Natural killer cell treated with Interleukin-12 subunit alpha and Interleukin-12 subunit beta and Interleukin-15 and Interleukin-18, amount 100 ng/mL, for 72 hours (primary cell): ENCODE measurements at places on chromosomes 3 and 15.

GRCh38 chr3:1531981-1532380 is 439.2 kb downstream of the CNTN6 start:
- DNase-seq: no peak

DNA sequence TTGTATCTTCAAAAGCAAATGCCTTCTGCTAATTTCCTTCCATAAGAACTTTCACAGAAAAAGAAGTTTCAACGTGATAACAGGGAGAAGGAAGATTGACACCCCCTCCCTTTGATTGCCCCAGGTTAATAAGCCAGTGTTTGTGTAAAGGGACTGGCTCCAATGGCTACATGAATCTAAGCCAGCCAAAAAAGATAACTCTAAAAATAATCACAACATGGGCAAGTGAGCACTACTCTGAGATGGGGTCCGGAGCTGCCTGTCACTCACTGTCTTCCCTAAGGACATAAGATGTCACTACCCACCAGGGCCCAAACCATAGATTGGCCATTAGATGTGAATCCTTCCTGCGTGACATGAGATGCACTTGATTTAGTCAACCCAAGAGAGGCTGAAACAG is 17.6 kb upstream of the ST8SIA2 start:
- DNase-seq: no peak

GRCh38 chr3:145900056-145900829 is 260.7 kb downstream of the PLOD2 start:
- DNase-seq: no peak

DNA sequence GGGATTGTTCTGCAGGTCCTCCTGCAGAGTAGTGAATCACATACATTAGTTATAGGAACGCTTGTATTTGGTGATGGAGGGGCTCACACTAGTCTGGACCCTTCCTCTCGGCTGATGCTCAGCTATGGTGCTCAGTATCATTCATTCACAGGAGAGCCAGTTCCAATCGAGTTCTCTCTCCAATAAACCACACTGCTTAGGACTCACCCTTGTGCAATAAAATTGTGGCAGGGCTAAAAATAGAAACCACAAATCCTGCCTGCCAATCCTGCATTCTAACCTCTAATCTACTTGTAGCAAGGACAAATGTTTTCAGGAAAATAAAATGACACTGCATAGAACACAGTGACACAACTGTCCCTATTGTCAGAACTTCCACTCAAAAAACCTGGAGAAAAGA is 138.4 kb upstream of the TBL1XR1 start:
- DNase-seq: no peak

GRCh38 chr15:50009634-50010033 is 109.4 kb downstream of the ATP8B4 start:
- DNase-seq: no peak

GRCh38 chr3:187209491-187209890 is 12.2 kb downstream of the RTP1 start:
- no peak for DNase-seq

DNA sequence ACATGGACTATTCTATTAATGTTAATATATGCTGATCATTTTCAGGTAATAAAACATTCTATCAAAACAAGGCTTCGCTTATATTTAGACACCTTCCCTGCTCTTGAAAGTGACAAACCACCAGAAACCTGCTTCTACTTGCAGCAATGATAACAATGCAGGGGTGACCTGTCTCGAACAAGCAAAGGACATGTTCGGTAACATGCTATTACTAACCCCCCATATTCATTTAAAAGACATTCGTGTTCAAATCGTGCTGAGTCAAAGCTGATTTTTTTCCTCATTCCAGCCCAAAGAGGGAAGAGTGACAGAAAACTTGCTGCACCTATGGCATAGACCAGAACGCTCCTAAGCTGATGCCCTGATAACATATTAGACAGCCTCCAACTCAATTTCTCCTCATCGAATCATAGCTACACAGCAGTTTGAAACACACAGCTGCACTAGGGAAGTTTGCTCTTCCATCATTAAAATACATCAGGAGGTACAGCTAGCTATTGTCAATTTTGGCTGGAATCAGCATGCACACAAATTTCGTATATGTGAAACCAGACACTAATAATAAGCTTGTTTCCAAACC is 341.5 kb downstream of the FOXP1 start:
- DNase-seq: no peak

- no peak for DNase-seq
Observed at GRCh38 chr15:81024936-81025335, 24.2 kb downstream of the TLNRD1 start.

GRCh38 chr3:13064159-13064868 is 8.9 kb downstream of the IQSEC1 start:
- DNase-seq: no peak

- DNase-seq: no peak
Observed at GRCh38 chr15:88257311-88258092, 963 bp upstream of the NTRK3 start.

DNA sequence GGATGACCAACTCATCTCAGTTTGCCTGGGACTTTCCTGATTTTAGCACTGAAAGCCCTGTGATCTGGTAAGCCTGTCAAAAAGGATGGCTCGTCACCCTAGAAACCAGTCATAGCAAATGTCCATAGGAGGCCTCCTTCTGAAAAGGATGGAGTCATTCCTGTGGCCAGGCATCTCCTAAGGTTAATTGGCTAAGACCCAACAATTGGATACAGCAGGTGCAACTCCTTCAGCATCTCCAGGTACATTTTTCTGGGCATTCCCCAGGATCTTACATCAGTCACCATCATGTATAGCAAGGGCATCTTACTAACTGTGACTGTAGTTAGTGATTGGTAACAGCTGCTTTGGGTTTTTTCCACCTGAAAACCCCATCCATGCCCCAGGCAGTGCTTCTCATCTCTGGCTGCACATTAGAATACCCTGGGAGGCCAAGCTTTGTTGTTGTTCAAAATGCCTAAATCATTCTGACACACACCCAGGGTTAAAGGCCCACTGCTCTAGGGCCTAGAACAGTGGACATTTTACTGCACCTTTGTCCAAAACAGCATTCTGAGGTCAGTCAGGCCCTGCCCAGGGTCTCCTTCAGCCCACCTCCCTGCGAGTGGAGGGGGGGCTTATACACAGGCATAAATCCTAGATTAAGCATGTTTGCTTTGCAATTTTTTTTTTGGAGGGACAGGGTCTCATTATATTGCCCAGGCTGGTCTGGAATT is 28.3 kb upstream of the GALNT15 start:
- no peak for DNase-seq
